ENCODE measurements at places on chromosomes 6 and 20.

GRCh38 chr20:15917283-15917682, 656.0 kb downstream of the KIF16B start:
- DNase-seq = no peak

DNA sequence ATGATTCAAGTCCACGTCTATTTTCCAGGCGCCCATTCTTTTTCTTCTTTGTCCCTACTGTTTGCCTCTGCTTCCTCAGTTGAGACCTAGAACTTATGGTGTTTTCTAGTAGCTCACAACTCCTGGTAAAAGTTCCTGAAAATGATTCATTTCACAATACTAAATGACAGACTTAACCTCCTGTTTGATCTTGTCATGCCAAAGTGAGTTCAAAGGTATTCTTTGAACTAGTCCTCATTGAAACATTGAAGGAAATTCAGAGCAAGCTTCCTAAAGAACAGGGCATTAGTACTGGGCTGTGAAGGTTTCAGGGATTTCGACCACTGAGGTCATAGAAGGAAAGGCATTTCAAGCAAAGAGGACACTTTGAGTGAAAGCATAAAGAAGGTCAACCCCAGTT, 132.8 kb downstream of the IBTK start:
- no peak for DNase-seq

- DNase-seq = no peak
These were observed 36.6 kb downstream of the CITED2 start for GRCh38 chr6:139337830-139338229.

DNA sequence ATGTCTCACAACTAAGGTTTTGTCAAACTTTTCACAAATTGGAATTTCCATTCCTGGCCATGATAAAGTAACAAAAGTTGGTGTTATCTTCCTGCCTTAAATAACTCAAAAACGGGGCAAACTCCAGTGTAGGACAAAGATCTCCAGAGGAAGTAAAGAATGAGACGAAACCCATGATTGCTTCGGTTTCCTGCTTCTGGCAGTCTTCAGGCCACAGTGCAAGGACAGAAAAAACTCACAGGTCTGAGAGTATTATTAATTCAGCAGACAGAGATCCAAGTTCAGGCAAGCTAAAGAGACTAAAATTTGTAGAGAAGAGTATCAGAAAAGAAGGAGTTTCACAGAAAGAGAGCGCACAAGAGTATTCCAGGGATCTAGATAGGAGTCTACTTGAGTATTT, 64.8 kb upstream of the RCAN2 start:
- DNase-seq = no peak

- no peak for DNase-seq
These were observed 112.0 kb upstream of the COL21A1 start for GRCh38 chr6:56359201-56359899.

DNA sequence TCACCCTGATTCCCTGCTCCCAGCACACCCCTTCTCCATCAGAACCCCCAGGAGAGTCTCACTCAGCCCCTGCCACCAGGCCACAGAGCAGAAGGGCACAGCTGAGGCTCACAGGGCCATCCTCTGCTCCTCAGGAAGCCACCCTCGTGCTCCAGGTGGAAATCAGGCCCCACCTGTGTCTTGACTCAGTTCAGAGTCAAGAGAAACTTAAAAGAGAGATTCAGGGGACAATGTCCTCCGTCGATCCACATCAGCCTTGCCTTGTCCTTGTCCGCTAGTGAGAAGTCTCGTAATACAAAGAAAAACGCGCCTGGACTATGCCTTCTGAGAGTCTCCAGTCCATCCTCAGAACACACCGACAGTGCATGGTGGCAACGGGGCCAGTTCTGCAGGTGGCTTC, 114.6 kb downstream of the SYNDIG1 start:
- no peak for DNase-seq
